ENCODE measurements at places on chromosomes 7 and 10. TPM values are rescaled to one million over a fixed set of nuclear protein-coding genes. Genes with fewer than 3 reads are reported as not detected.
A peak's percentile ranks its signal among the peaks of the same experiment; 100 is the strongest.

The HABP2 gene
- not detected for total RNA-seq

The RASA4 gene
- total RNA-seq = 8.8 TPM

The ANKRD26 gene
- 15.6 TPM for total RNA-seq

- peak; percentile 30 for DNase-seq
These were observed 41.1 kb downstream of the TMEM270 start for GRCh38 chr7:73901823-73902597.

DNA sequence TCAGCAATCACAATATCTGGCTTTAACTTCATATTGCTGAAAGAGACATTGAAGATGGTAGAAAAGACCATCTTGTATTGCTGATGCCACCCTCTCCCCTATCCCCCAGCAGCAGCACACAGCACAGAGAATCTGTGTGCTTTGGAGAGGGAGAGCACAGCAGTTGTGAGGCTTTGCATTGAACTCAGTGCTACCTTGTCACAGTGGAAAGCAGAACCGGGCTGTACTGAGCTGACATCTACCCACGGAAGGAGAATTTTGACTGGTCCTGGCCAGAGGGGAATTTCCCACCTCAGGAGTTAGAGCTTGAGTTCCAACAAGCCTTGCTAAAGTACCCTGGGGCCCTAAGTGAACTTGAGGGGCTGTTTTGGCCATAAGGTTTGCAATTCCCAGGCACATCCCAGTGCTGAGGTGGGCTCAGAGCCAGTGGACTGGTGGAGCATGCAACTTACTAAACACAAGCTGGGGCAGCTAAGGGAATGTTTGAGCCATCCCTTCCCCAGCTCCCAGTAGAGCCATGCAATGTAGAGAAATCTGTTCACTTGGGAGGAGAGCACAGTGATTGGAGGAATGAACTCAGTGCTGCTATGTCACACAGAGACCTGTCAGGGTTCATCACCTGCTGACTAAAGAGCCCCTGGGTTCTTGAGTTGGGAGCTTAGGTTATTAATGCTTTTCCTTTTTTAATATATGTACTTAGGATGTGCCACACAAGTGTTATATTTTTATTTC is 62.1 kb downstream of the OR13A1 start:
- no peak for DNase-seq

DNA sequence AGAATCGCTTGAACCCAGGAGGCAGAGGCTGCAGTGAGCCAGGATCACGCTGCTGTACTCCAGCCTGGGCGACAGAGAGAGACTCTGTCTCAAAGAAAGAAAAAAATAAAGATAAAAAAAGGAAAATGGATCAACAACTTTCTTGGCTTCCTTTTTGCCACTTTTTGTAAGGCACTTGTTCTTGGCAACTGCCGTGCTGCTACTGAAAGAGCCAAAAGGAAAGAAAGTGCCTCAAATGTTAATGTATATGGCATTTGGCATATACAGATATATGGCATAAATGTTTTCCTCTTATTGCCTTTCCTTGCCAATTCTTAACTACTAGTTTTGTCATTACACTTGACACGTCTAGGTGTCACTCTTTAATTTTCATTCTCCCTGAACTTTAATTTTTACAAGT is 393.7 kb upstream of the LRGUK start:
- no peak for DNase-seq

DNA sequence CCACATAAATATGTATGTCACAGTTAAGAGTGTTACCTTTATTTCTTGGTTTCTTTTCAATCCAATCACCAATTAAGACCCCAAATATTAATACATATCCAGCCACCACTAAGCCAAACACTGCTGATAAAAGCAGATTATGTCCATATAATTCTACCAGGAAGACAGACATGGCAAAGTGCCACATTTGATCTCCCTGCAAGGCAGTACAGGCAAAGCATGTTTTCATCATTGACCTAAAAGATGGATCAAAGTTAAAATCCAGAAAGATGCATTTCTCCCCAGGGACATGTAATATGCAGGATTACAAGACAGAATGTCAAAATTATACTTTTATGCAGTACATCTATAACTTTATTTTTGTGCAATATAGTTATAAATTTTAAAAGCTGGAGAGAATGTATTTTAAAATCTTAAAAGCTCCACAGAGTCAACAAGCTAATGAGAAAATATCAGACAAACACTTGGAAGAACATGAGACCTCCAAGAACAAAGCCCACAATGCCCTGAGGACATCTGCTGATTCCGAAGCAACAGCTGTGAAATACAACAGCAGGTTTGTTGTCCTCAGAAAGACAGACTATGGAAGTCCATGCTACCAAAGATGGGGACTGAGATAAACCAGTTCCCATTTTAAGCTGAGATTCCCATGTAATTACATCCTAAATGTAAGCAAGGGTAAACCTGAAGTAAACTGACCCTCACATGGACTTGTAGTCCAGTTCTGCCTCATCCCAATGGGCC is 54.5 kb upstream of the TOMM7 start:
- no peak for DNase-seq

DNA sequence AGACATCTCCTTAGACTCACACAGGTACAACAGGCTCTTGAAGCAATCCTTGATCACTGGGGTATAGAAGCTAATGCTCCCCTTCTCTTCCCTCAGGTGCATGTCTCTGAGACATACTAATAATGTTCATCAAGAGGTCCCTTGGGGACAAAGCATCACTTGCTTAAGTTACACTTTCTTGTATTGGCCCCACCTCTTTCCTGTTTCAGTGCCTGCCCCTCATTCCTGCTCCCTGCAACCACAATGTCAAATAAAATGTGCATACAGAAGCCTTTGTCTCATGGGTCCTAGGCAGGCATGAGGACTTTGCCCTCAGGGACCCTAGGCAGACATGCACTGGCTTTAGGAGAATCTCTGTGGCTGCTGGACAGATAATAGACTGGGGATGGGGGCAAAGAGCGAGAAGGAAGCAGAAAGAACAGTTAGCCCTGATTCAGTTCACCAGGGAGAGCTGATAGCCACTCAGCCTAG is 175.0 kb upstream of the NPY start:
- DNase-seq = no peak

GRCh38 chr10:94205396-94205831 is 157.3 kb downstream of the NOC3L start:
- DNase-seq = no peak

DNA sequence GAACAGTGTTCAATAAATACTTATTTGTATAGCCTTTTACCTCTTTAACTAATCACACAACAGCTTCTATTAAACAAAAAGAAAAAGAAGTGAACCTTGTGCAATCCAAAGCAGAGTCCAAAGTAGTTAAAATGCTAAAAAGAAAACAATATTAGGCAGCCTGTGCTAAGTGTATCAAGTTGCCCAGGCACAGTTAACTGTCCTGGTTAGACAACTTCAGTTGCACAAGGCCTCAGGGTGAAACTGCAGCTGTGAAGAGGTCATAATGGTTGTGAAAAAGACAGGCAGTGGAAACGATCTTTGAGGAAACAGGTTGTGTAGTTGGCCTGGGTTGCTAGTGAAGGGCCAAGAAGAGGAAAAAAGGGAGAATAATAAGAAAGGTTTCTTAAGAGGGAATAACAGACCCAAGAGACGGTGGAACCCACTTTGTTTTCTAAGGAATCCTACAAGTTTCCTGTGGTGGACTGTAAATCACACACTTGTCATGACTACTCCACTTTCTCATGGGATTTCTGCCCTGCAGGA is 6.0 kb upstream of the CROT start:
- DNase-seq = no peak

GRCh38 chr10:112209684-112210131 is 26.1 kb upstream of the GPAM start:
- DNase-seq = no peak

The BEND7 gene
- 9.0 TPM for total RNA-seq

The MOSPD3 gene
- 5.1 TPM for total RNA-seq
